Brain (organoid and tissue), 16 donors: ENCODE measurements at places on chromosomes 4 and X. TPM values are rescaled to one million over a fixed set of nuclear protein-coding genes. Genes with fewer than 3 reads are reported as not detected.

GABRE gene
- 0.22 TPM for polyA plus RNA-seq

DIPK2B gene
- polyA plus RNA-seq, result 8.6 TPM

HSFX3 gene
- polyA plus RNA-seq, result not detected

PITX2 gene
- not detected for polyA plus RNA-seq

TEX13C gene
- not detected for polyA plus RNA-seq

CDX4 gene
- polyA plus RNA-seq, result not detected

CT45A3 gene
- polyA plus RNA-seq, result 0.42 TPM

DDX53 gene
- not detected for polyA plus RNA-seq

PABPC4L gene
- polyA plus RNA-seq, result 0.07 TPM

FAM47E gene
- 4.5 TPM for polyA plus RNA-seq

ACSL1 gene
- polyA plus RNA-seq, result 26.3 TPM

PPID gene
- 20.7 TPM for polyA plus RNA-seq

NDST3 gene
- 0.17 TPM for polyA plus RNA-seq
